ENCODE measurements at places on chromosomes 6 and 20.

- DNase-seq, result no peak
Measured at GRCh38 chr20:60064554-60065196, 106.5 kb downstream of the CDH26 start.

DNA sequence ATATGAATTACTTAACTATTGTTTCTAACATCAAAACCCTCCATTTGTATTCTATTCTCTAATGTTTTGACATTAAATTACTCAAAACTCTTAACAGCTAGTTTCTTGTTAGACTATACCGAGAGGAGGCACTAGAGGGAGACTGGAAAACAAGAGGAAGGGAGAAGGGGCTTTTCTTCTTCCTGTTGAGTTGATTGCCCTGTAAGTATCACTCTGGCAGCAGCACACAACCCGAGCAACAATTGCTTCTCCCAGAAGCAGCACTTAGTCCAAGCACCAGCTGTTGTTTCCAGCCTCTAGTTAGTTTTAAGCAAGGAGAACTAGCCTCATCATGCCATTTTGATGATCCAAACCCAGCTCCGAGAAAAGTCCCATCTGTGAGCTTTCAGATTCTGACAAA lies 603.8 kb downstream of the PRKN start:
- peak; percentile 69 for DNase-seq

DNA sequence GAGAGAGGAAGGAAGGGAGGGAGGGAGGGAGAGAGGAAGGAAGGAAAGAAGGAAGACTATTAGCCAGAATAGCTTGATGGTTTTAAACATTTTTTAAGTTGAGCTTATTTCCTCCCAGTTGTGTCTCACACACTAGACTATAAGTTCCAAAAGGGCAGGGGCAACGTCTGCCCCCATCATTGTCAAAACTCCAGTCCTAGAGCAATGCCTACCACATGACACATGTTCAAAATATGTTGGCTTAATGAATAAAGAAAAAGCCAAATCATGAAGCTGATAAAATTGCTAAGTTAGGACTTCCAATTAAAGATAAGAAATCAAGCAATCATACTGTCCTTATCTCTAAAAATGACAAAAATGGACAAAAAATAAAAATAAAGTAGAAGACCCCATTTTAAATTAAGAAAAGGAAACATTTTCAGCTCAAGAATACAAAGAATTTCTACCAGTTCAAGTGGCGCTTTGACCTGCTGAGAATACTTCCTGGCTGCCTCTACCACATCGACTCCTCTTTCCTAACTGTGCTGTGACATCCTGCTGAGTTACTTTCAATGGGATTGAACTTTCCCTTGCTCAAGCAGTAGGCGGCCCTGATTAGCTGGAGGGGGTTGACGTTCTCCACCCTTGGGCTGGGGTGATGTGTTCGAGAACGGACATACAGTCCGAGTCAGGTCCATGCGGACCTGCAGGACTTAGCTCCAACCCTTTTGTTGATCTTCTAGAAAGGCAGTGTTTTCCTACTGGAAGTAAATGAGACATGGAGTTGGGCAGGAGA lies 283.9 kb upstream of the FOXQ1 start:
- DNase-seq, result peak; percentile 90

- no peak for DNase-seq
Measured at GRCh38 chr20:609371-609964, 641 bp downstream of the TCF15 start.

GRCh38 chr6:24441599-24441904 lies 38.8 kb downstream of the MRS2 start:
- DNase-seq, result no peak

- DNase-seq, result peak; percentile 20
Measured at GRCh38 chr6:524803-525202, 132.1 kb downstream of the HUS1B start.

GRCh38 chr6:43724354-43724753 lies 36.8 kb upstream of the MRPS18A start:
- no peak for DNase-seq

GRCh38 chr6:135299256-135299655 lies 118.1 kb downstream of the MYB start:
- DNase-seq, result peak; percentile 88

DNA sequence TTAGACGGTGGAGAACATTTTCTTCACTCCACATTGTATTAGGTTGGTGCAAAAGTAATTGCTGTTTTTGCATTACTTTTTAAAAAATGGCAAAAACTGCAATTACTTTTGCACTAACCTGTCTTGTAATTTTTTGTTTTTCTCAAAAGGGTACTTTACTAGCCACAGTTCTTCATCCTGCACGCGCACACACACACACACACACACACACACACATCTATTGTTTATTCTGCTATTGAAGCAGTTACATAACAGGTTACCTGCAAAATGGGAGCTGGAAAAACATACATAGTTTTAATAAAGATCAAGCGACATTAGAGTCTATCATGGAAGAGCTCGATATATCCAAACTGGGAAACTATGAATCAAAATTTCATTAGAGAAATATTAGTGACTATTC lies 235.2 kb downstream of the SIM1 start:
- no peak for DNase-seq

DNA sequence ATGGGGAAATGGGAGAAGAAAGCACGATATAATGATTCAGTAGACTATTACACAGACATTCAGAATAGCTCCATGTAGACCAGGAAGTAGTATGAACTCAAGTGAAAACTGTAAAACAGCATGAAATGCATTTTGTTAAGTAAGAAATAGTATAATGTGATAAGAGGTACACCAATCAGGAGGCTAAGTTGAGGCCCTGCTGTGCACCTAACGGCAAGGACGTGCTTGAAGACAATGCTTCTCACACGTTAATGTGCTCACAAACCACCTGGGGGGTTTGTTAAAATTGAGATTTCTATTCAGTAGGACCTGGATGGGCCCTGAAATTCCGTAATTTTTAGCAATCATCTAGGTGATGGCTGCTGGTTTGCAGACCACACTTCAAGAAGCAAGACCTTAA lies 178.9 kb upstream of the SULF2 start:
- DNase-seq, result no peak

- DNase-seq, result peak; percentile 50
Measured at GRCh38 chr6:108850669-108851465, 2.6 kb downstream of the ARMC2 start.

GRCh38 chr6:47116606-47117005 lies 74.5 kb upstream of the ADGRF1 start:
- no peak for DNase-seq

GRCh38 chr20:44762466-44763140 lies 16.9 kb downstream of the KCNK15 start:
- DNase-seq, result no peak
